ENCODE measurements at places on chromosomes 1 and 21.

DNA sequence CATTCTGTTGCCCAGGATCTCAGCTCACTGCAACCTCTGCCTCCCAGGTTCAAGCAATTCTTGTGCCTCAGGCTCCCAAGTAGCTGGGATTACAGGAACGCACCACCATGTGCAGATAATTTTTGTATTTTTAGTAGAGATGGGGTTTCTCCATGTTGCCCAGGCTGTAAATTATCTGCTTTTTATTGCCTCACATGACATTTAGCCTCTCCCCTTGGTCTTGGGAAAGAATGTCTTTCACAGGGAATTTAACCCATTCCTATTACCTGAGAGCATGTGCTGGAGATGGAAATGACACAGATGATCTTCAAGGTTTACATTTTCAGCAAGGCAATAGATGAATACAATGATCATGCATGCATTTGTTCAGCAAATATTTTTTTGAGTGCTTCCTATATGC is 75.8 kb downstream of the NID1 start:
- no peak for DNase-seq

- DNase-seq: no peak
Measured at GRCh38 chr1:166176416-166176815, 9.6 kb upstream of the FAM78B start.

DNA sequence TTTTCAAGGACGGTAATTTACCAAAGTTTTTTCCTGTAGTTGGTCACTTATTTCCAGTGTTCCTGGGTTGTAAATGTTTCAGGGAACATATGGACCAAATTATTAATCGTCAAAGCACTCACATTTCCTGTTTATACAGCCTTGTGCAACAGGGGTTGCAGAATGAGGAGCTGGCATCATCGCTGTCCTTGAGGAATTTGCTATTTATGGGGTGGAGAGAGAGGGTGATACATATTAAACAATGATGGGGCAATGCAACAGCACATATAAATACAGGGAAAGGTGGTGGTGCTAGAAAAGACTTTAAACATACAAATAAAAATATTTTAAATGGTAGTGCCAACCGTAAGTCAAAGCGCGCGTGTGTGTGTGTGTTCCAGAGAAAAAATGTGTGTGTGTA is 369.8 kb downstream of the NPHP4 start:
- DNase-seq: no peak

DNA sequence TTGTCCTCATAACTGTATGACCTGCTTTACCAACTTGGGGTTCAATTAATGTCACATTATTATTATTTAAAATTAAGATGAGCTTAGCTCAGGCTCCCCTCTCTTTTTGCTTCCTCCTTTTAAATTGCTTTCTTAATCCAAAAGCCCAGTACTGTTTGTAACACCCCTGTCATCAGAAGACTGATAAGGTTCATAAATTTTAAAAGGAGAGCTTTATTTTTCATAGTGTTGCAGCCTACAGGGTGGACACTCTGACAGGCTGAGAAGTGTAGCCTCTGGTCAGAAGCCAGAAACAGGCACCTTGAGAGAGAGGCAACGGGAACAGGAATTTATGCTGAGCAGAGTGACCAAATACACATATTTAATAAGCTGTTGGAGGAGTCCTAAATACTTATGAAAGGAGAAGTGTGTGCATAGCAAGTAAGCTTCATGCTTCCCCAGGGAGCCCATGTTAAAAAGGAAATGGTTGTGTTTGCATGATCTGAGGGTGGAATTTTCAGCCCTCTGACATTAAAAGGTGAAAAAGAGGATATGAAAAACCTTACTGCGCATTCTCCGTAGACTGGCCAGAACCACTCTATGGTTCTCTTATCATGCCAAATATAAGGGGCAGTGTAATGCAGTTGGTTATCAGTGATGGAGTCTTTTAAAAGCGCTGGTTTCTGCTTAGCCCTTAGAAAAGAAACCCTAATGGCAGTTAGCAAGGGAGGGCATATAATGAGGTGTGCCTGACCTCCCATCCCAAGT is 30.5 kb upstream of the FGGY start:
- DNase-seq: no peak

DNA sequence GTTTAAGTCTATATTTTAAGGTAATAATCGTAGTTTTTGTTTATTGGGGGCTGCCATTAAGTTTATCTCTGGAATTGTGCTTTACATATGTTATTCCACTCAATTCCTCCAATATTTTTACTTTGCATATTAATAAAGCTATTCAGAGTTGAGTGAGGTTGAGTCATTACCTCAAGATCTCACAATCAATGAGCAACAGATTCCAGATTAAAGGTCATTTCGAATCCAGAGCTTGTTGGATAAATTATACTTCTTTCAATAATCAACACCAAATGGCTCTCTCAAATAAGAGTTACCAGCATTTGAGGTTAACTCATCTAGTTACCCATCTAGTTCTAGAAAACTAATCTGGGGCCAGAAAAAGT is 16.7 kb downstream of the RGS4 start:
- no peak for DNase-seq

DNA sequence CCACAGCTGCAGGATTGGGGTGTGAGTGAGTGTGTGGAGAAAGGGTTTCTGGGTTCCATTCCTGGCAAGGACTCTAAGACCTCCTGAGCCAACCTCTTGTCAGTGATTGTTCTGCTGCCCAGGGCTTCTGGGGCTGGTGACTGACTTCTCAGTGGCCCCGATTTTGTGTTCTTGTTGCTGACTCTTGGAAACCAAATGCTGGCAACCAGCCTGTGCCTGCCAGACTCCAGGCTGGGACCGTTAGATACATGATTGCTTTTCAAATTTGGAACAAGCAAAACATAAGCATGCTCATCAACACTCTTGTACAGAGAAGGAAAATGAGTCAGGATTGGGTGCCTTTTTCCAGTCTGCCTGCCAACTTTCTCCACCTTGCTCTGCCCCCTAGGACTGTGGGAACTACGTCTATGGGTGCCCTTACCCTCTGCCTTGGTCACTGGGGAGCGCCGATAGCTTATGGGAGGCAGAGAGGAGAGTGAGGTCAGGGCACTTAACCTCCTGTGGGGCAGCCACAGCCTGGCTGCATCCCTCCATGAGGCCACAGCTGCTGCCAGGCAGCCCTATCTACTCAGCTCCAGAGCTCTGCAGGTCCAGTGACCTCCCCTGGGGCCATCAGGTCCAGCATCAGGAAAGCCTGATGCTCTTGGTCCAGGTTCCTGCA is 39.3 kb upstream of the EPS8L3 start:
- DNase-seq: no peak

DNA sequence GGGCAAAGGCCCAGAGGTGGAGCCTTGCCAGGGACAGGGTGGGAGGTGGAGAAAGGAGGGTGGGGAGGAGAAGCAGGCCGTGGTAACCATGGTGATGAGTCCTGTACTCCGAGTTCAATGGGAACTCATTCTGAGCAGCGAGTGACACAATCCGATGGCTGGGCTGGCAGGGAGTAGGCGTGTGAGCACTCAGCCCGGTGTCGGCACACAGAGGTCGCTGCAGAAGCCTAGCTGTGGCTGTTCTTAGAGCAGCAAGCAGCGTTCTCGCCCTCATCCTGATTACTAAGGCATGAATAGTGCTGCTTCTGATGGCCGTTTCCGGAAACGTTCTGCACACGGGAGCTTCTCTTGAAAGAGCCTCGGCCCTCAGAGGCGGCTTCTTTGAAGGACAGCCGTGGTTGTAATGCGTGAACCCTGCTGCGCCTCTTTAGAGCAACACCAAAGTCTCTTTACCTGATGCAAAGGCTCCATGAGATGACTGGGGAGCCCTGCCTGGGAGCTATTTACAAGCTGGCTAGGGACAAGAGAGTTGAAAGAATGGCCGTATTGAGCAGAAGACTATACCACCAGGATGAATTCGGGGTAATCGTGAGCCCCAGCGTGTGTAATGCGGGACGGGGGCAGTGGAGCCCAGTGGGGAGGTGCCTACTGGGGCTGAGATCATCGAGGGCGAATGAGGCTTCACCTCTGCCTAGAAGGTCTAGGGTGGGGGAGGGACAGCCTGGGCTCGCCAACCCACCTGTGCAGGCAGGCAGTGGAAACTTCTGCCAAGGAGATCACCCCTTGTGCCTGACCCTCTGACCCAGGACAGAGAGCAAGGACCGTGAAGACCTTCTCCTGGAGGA is 72.8 kb upstream of the PAX7 start:
- no peak for DNase-seq

- DNase-seq: no peak
Measured at GRCh38 chr1:178566187-178566586, 53.3 kb downstream of the TEX35 start.

DNA sequence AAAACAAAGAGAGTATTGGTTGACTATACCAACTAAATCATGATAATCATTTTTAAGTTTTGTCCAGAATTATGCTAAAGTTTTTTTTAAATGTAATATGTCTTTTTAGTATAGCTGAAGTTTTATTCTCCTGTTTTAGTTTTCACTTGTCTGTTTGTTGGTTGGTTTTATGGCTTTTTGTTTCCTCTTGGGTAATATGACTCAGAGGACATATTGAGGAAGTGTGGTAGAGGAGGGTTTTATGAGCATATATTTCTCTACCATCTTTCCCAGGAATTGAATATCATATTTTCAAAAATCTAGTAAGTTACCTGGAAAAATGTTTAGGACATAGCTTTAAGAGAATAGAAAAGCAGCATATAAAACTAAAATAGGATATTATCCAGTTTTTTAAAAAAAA is 68.6 kb upstream of the MCOLN3 start:
- DNase-seq: no peak

Measured in activated naive CD4-positive, alpha-beta T cell (primary cell).